Right ventricle myocardium inferior (tissue), 1 donor: ENCODE measurements at places on chromosomes 16 and 17. TPM values are rescaled to one million over a fixed set of nuclear protein-coding genes. Genes with fewer than 3 reads are reported as not detected.

The NPIPB9 gene
- total RNA-seq: not detected

The ZSCAN10 gene
- total RNA-seq: not detected

The SMIM36 gene
- not detected for total RNA-seq

The HEATR9 gene
- not detected for total RNA-seq

The ZNF205 gene
- total RNA-seq: 7.4 TPM

The ODAD4 gene
- 0.76 TPM for total RNA-seq

The HOXB9 gene
- total RNA-seq: not detected

The CSH2 gene
- total RNA-seq: not detected

DNA sequence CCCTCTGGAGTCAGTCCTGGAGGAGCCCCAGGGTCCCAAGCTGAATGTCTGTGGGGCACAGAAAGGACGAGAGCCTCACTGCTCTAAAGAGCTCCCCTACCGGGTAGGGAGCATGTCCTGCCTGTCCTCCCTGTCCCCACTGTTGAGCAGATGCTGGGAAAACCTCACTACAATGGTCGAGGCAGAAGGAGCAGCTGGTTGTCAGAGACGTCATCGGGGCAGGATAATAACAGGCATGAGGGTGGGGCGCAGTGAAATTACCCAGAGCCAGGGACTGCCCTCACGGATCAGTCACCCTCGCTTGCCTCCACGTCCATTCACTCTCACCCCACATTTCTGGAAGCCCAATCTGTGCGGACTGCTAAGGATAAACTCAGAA, 538 bp downstream of the TM4SF5 start:
- no peak for DNase-seq

GRCh38 chr17:43018008-43018853, 4.0 kb downstream of the VAT1 start:
- no peak for DNase-seq

GRCh38 chr17:82545071-82545462, 25.5 kb downstream of the FOXK2 start:
- no peak for DNase-seq

- no peak for DNase-seq
Observed at GRCh38 chr17:77718669-77718961, 239.9 kb upstream of the TNRC6C start.

DNA sequence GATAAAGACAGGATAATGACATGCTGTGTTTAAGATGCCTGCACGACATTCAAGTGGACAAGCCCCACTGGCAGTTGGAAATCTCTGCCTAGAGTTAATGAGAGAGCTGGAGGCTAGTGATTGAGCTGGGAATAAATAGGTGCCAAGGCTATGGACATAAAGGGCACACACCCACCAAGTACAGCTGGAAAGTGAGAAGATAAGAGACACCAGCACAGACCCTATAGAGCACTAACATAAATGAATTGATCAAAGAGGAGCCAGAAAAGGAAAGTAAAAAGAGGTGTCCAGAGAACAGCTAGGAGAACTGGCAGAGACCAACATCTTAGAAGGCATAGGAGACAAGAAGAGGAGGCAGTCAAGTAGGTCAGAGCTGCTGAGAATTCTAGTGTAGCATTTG, 101.2 kb downstream of the YPEL2 start:
- no peak for DNase-seq

- no peak for DNase-seq
Observed at GRCh38 chr16:72560617-72561016, 388.7 kb upstream of the PMFBP1 start.

GRCh38 chr17:54935471-54935870, 33.0 kb downstream of the COX11 start:
- no peak for DNase-seq

GRCh38 chr17:76003915-76004314, 3.3 kb downstream of the CDK3 start:
- no peak for DNase-seq

DNA sequence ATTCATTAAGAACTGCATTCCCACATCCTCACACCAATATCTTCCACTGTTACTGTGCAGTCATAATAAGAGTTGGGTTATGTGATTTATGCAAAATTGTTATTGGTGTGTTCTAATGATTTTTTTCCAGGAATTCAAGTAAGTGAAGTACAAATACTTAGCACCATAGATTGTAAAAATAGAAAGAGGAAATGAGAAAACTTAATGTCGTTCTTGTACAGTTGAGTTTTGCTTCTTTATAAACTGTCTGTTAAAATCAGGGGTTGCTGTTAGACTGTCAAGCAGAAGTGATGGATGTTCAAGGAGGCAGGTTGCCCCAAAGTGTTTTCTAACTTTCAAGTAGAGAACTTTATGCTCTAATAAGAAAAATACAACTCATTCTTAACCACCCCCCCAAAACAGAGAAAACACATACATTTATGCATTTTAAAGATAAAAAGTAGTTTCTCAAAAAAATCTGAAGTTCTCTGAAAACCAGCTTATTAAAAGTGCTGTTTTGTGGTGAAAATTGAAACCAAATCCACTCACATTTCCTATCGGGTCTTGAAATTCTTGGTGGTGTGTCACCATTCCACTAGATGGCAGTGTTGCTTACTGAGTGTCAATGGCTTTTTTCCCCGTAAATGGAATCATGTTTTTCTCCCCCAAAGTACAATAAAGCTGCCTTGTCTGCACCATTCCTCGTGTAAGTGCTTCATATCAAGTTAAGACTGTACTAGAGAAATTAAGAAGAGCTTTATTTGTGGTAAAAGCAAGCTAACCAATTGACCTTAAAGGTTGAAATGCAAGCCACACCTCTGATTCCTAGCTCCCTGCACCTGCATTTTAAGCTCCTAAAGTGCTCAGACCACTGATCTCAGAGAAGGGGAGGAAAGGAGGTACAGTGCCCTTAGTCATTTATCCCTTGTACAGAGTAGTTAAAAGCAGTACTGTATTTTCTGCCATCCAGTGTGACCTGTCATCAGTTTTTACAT, 4.7 kb upstream of the IGSF6 start:
- DNase-seq: no peak

- no peak for DNase-seq
Observed at GRCh38 chr16:2924901-2925755, 13.4 kb downstream of the FLYWCH1 start.

GRCh38 chr17:42414704-42415409, 8.2 kb downstream of the CAVIN1 start:
- DNase-seq: peak; percentile 64

DNA sequence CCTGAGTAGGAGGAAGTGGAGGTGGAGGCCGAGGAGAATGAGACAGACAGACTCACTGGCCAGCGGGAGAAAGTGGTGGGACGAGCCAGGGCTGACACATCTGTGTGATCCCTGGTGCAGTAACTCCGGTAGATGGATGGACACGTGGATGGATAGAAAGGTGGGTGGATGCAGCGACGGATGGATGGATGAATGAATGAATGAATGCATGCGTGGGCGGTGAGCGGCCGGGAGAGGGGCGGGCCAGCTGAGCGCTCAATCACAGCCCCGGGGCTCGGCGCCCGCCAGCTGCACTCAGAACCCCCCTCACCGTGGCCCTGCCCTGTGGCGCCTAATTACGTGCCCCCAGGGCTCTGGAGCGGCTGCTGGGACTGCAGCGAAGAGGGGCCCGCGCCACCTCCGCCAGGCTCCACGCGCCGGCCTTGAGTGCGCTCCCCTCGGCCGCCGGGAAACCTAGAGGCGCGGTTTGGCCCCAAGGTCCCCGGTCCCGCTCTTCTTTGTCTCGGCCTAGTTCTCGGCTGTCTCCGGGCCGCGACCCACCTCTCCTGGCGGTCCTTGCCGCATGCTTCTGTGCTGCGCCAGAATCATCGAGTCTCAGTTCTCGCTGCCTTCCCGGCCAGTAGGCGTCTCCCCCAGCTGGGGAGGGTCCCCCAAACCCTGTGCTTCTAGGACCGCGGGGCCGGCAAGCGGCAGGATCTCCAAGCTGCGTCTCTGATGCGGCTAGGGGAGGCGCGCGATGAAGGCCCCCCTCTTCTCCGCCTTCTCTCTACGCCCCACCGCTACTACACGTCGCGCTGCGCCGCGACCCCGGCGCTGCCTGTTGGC, 41.0 kb downstream of the RAI1 start:
- DNase-seq: no peak

DNA sequence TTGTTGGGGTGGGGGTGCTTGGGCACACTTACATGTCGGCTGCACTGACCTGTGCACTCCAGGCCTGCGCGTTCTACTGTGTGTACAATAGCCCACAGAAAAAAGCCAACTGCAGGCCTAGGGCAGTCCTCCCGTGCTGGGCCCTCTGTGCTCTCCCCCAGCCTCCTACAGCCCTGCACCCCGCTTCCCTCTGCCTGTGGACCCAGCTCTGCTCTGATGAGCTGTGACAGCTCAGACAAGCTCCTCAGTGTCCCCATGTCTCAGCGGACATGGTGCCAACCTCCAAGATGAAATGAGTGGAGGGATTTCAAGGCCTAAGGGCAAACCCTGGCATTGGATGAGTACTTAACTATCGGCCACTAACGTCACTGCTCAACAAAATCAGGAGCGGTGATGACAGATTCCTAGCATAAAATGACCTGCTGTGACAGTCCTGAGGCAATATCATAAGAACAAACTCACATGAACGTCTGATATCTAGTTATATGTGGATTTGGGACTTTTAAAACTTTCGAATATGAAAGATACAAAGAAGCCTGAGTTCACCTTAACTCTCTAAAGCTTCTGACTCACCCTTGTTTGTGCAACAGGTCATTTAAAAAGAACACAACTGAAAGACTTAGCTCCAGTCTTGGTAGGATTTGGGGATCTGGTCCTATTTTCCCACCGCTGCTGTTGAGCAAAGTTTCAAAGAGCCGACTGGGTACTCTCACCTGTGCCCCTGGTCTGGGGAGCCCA, 34.7 kb downstream of the CCDC57 start:
- DNase-seq: no peak

DNA sequence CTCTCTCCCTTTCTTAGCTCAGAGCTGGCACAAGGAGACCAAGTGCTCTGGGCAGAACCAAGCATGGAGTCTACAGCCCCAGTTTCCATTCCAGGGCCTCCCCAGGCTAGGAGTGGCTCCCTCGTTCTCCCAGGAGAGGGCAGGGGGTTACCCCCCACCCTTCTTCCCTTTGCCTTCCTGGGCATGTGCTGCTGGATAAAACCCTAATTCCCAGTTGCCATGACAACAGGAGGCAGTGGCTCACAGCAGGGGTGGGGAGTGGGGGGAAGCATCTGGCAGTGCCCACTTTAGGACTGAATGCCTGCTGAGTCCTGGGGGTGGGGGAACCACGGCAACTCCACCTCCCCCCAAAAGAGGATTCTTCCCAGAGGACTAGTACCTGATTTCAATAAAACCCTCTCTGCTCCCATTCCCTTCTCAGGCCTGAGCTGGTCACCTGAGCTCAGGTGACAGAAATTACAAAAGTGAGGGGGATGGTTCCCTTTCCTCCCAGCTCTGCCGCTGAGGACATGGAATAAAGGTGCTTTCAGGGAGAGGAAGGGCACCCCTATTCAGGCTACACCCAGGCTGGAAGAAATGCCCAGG, 1.8 kb downstream of the MPP2 start:
- DNase-seq: no peak

- DNase-seq: no peak
Observed at GRCh38 chr16:20866801-20867200, 33.4 kb downstream of the DCUN1D3 start.

- no peak for DNase-seq
Observed at GRCh38 chr16:88347656-88348376, 34.9 kb upstream of the ZNF469 start.

DNA sequence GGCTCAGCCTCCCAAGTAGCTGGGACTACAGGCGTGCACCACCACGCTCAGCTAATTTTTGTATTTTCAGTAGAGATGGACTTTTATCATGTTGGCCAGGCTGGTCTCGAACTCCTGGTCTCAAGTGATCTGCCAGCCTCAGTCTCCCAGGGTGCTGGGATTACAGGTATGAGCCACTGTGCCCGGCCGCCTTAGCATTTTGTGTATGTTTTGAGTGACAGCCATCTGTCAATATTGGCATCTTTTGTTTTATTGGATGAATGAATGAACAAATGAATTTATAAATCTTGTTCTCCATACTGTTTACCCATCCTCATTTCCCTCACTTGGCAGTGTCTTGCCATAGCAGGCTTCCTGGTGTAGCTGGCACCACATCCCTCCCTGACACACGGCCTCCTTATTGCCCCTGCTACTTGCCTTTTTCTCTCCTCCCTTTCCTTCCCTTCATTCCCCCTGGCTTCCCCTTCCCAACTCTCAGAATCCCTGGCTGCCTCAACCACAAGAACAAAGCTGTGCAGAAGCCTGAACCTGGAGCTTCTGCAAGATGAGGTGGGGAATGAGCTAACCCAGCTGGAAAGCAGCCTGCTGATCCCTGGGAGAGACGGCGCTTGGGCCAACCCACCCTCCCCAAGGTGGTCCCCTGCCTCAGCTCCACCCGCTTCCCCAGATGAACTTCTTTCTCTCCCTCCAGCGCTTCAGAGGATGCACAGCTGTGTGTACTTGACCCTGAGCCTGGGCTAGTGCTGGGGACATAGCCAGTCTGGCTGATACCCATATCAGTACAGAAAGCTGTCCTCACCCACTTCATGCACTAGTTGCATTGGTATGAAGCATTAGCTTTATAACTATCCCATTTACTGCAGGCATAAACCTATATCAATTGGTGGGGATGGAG, 34.3 kb downstream of the WNT9B start:
- no peak for DNase-seq
